Stimulated activated CD4-positive, alpha-beta T cell treated with anti-CD3 and anti-CD28 coated beads, Interleukin-15, amount 100 ng/mL, for 1 hour (primary cell): ENCODE measurements at places on chromosomes 1 and 21.

GRCh38 chr21:35663856-35664606 lies 396.3 kb downstream of the SETD4 start:
- no peak for DNase-seq

- DNase-seq, result no peak
Measured at GRCh38 chr1:192998536-192998935, 60.6 kb downstream of the UCHL5 start.

GRCh38 chr1:23673086-23673813 lies 18.4 kb upstream of the RPL11 start:
- DNase-seq, result no peak

- DNase-seq, result no peak
Measured at GRCh38 chr1:230540421-230541155, 101.7 kb upstream of the COG2 start.

GRCh38 chr1:205013683-205014367 lies 29.2 kb upstream of the CNTN2 start:
- DNase-seq, result no peak

GRCh38 chr1:168688644-168689326 lies 40.2 kb downstream of the DPT start:
- DNase-seq, result no peak

DNA sequence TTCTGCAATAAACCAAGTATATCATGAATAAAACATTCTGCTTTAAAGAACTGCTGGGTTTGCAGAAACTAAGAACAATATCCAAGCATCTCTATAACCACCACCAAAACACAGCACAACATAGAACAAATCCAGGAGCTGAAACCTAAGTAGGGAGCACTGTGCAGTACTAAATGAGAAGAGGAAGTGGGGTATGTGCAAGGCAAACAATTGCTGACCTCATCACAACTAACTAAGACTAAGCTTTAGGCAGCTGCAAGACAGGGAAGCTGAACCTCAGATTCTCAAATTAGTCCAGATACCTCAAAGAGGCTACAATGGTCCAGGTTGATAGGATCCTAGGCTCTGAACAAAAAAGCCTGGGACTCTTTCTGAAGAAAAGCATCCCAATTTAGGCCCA lies 172.6 kb downstream of the SLC44A5 start:
- no peak for DNase-seq

DNA sequence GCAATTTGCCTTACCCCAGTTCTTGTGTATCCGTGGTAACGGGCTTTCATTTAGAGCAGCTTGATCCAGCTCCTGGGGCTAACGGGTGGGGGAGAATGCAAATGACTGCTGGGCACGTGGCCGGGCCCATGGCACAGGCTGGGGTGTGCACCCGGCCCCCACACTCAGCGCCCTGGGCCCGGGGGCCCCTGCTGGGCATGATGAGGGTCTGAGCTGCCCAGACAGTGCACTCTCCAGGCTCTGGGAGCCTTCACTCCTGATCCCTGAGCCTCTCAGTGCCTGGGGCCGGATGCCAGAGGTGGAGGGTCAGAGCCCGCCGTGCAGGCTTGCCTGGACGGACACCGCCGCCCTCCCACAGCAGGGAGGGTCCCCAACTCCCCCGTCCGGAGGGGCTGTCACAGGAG lies 20.1 kb upstream of the PEX10 start:
- DNase-seq, result no peak

DNA sequence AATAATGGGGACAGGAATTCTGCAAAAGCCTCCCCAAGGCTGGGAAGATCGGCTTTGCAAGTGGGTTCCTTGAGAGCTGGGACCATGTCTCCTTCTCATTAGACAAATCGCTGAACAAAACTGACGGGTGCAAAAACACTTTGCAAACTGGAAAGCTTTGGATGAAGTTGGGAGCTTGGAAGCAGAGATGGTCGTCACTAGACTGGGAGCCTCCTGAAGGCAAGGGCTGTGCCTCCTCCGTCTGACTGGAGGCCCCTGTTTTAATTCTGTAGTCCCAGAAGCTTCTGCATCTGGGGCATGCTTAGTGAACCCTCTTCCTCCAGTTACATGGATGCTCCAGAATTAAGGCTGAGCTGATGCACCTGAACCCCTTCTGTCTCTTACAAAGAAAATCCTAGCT lies 82.3 kb upstream of the IFFO2 start:
- DNase-seq, result no peak

- no peak for DNase-seq
Measured at GRCh38 chr1:93652323-93652949, 29.2 kb downstream of the BCAR3 start.

DNA sequence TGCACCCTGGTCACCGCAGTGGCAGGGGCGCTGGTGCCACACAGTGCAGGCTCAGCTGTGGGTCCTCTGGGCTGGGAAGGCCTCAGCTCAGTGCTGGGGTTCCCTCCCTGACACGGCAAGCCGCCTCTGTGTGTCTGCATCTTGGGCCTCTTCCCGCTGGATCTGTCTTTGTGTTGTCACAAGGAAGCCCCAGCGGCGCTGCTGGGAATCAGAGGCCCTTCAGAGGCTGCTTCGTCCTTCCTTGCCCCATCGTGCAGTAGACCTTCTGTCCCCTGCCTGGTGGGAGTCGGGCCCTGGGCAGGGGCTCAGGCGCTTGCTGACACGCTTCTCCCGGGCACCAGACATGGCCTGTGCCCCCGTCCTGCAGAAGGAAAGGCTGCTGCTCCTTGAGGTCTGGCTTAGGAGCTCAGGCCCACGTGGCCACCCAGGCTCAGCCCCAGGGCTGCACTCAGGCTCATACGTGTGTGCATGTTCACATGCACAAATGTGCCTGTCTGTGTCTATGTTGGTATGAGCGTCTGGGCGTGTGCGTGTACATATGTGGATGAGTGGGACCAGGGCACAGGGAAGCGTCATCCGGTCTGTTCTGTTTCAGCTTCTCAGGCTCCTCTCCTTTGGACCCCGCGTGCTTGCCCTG lies 24.3 kb upstream of the DIP2A start:
- DNase-seq, result no peak

GRCh38 chr1:118717893-118718292 lies 270.2 kb downstream of the TBX15 start:
- DNase-seq, result no peak

- no peak for DNase-seq
Measured at GRCh38 chr1:15145327-15145726, 8.2 kb upstream of the TMEM51 start.

DNA sequence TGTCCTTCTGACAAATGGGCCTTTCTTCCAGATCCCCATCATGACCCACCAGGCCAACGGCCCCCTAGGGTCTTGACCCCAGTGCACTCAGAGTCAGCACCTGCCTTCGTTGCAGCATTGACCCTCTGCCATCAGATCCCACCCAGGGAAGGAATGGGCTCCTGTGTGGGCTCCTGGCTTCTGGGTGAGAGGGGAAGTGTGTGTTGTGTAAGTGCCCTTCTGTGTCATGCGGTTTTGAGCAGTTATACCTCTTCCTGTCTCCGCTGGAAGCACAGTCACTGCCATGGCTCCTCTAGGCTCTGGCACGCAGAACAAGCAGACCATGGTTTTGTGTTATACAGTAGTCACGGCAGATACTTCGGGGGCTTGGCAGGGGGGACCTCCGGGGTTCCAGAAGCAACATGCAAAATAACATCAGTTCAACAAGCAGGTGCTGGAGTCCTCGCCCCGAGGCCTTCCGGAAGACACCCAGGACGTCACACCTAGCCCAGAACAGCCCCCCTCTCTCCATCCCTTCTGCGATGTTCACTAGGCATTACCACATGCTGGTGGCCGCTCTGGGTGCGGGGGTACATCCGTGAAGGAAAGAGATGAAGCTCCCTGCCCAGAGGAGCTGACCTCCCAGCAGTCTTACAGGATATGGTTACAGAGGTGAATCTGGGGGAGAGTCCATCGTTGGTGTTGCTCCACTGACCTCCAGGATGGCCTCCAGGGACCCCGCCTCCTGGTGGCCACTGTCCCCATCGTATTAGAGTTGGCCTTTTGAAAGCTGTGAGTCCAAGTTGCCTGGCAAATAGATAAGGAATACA lies 17.4 kb upstream of the KCNAB2 start:
- peak; percentile 28 for DNase-seq

- no peak for DNase-seq
Measured at GRCh38 chr21:45383615-45384201, 21.3 kb upstream of the COL18A1 start.

GRCh38 chr21:45359451-45360217 lies 45.3 kb upstream of the COL18A1 start:
- no peak for DNase-seq
